ENCODE measurements at places on chromosomes 11 and 22. TPM values are rescaled to one million over a fixed set of nuclear protein-coding genes. Genes with fewer than 3 reads are reported as not detected.

Gene NUDT8
- total RNA-seq: 5.1 TPM

Gene BBOX1
- not detected for total RNA-seq

DNA sequence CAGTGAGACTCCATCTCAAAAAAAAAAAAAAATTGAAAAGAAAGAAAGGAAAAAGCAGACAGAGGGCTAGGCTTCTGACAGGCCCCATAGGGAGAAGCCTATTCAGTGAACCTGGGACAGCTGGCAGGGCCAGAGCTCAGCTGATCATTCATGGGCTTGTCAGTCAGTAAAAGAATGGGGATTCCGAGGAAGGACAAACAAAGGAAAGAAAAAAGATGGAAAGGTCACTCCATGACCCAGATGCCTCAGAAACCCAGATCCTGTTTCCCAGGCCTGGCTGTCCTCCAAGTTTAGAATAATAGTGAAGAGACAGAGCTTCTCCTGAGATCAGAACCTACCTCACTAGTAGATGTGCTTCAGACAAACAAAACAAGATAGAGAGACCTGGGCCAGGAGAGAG lies 34.3 kb upstream of the ASPHD2 start:
- H3K4me3 ChIP-seq: no peak overlapping the region
- no peak for DNase-seq
- H3K27ac ChIP-seq: no peak overlapping the region
- no peaks in the 10 kb centered on the region for H3K36me3 ChIP-seq
- H3K27me3 ChIP-seq: peaks cover 8% of the 10 kb centered on the region

- peaks cover 2% of the 10 kb centered on the region for H3K36me3 ChIP-seq
- H3K4me1 ChIP-seq: peaks cover 7% of the 10 kb centered on the region
- H3K27me3 ChIP-seq: peaks cover 8% of the 10 kb centered on the region
- H3K27ac ChIP-seq: no peak overlapping the region
Observed at GRCh38 chr11:60563553-60564235, 48.5 kb downstream of the MS4A13 start.

Gene KCNE3
- 1.9 TPM for total RNA-seq

- no peak overlapping the region for H3K4me3 ChIP-seq
- H3K36me3 ChIP-seq: no peaks in the 10 kb centered on the region
- no peak for DNase-seq
- H3K4me1 ChIP-seq: peaks cover 2% of the 10 kb centered on the region
- H3K27ac ChIP-seq: no peak overlapping the region
- peaks cover 18% of the 10 kb centered on the region for H3K27me3 ChIP-seq
Observed at GRCh38 chr11:117888139-117888566, 11.7 kb upstream of the FXYD6 start.

DNA sequence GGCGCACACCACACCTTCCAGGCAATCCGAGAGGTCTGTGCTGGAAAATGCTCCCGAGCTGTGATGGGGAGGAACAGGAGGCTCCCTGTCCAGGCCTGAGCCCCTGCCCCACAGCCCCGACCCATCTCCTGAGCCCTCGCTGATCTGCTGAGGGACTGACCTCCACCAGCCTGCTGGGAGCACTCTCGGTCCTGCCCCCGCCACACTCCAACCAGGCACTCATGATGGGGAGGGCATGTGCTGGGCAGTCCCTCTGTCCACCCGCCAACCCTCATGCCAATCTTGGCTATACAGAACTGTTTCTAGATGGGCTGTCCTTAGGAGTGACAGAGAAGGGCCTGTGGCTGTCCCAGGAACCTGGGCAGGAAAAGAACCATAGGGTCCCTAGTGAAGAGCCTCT lies 70.8 kb downstream of the TRMU start:
- peaks cover 1% of the 10 kb centered on the region for H3K36me3 ChIP-seq
- H3K27ac ChIP-seq: no peak overlapping the region
- H3K4me3 ChIP-seq: no peak overlapping the region
- no peak for DNase-seq
- no peaks in the 10 kb centered on the region for H3K27me3 ChIP-seq
- no peaks in the 10 kb centered on the region for H3K4me1 ChIP-seq

DNA sequence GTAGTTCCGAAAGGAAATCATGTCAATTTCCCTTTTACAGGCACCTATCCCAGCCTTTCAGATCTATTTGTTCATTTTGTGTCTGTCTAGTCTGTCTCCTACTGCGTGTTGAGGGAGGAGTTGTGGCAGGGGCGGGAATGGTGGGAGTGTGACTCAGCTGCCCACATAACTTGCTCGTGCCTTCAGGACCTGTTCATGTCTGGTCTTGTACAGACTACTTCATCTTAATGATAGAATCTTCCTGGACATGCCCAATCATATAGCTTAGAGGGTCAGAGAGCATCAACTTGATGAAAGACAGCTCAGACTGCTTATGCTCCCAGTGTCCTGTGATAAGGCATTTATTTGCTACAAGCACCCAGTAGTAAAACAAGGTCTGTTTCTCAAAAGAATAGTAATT lies 61.0 kb upstream of the BIRC3 start:
- H3K27ac ChIP-seq: no peak overlapping the region
- peaks cover 19% of the 10 kb centered on the region for H3K4me1 ChIP-seq
- DNase-seq: no peak
- no peak overlapping the region for H3K4me3 ChIP-seq
- no peaks in the 10 kb centered on the region for H3K36me3 ChIP-seq

All from progenitor cell of endocrine pancreas (in vitro differentiated cells).